ENCODE measurements at places on chromosomes 11 and 22.

DNA sequence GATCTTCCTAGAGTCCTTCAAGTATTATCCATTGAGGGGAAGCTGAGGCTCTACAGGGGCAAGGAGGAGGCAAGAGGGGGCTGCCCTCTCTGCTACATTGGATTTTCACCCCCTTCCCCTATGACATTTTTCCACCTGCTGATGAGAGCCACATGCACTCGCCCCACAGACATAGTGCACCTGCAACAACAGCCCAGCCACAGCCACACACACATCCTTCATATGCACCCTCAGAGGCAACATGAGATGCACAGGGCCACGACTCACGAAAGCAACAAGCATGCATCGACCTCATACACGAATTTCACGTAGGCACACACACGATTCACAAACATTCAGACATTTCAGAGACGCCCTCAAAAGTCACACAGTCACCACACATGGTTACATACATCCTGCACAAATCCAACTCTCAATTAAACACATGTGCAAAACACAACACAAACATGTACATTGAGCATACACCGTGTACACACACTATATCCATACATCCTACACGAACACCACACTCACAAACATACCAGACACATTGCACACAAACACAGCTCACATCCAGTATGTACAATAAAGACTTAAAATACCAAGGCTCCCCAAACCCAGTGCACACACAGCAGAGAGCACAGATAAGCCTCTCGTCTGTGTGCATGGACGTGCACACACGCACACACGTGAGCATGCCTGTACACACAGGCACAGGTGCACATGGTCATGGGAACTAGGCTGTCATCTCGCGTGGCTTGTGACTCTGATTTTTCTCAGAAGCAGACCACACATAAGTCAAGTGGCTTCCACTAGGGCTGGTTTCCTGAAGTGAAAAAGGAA is 6.3 kb upstream of the LRRC32 start:
- DNase-seq: no peak

DNA sequence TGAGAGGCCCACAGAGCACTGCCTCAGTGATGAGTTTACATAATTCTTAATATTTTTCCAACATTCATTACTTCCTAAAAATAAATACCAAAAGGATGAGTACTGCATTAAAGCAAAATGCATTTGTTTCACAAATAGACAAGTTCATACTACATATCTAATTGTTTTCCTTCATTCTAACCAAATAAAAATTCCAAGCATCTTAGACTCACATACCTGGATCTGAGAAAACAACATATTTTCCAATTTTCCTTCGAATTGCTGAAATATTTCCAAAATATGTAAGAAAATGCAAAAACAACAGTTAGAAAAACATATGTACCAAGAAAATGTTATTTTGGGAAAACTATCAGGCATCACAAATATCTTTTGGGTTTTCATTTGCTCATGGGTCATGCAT is 127.9 kb upstream of the CEP126 start:
- no peak for DNase-seq

GRCh38 chr11:8732748-8733241 is 50.2 kb downstream of the RPL27A start:
- DNase-seq: no peak

DNA sequence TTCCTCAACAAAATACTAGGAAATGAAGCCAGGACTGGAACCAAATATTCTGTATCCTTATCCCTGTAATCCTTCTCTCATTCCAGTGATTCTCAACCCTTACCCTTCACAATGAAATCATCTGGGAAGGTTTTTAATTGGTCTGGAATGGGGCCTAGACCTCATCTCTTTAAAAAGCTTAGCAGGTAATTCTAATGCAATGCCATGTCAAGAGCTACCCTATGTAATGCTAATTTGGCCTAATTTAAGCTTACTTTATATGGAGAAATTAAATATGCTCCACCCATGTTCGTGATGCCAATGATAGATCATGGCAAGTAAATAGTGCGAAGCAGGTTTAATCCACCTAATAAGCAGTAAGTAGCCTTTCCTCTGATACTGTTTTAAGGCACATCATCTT is 101.7 kb downstream of the SGSM3 start:
- no peak for DNase-seq

- DNase-seq: no peak
Measured at GRCh38 chr22:41531715-41532477, 12.4 kb downstream of the POLR3H start.

DNA sequence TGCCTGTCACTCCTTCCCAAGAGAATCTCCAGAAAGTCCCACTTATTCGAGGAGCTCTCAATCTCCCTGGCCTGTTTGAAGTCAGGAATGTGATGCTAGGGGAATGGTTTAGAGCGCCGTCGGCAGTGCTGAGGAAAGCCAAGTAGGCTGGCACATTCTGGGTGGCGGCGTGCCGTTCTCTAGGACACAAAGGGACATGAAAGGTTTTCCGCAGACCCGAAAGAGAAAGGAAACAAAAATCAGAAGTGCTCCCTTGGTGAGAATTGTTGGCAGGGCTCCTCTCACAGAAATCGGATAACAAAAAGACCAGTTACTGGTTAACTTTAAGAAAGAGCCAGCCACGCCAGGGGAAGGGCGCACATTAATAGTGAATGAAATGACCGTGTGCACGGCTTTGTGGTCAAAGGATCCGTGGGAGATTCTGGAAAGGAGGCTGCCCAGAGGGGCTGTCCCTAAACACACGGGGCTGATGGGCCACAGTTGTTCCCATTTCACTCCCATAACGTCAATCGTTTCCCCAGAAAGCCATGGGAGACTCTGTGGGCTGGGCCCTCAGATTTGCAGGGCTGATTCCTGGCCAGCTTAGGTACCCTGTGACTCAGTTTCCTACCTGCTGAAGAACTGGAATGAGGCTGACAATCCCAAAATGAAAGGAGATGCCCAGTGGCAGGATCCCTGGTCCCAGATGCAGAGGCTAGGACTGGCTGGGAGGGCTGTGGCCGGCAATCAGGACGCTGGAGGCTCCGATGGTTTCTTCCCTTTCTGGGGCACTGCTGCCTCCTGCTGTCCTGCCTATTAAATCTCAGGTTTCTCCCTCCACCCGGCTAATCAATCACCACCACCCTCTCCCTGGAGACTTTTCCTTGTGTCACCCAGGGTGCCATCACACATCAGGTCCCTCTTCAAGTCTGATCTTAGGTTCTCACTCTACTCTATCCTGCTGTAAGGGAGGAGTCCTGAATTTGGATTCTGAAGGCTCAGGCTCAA is 82.3 kb downstream of the RCN1 start:
- DNase-seq: no peak

DNA sequence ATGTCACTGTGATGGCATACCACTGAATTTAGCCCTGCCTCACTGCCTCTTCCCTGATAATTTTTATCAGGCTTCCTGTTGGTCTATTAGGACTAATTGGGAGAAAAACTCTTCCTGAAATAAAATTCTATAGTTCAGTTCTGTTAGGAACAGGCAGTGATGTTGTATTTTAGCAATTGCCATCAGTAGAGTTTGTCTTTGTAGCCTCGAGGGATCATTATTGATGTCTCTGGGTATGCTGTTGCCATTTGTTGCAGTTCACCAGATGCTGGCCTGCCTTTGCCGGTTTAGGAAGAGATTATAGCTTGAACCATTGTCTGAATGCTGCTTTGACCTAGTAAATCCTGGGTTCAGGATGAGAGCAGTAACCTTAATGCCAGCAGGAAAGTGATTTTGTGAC is 41.0 kb downstream of the KDM2A start:
- no peak for DNase-seq

GRCh38 chr22:31150615-31151014 is 9.4 kb upstream of the RNF185 start:
- DNase-seq: no peak

Data from NCI-H510A (cell line).